ENCODE measurements at places on chromosomes 13 and 19.

DNA sequence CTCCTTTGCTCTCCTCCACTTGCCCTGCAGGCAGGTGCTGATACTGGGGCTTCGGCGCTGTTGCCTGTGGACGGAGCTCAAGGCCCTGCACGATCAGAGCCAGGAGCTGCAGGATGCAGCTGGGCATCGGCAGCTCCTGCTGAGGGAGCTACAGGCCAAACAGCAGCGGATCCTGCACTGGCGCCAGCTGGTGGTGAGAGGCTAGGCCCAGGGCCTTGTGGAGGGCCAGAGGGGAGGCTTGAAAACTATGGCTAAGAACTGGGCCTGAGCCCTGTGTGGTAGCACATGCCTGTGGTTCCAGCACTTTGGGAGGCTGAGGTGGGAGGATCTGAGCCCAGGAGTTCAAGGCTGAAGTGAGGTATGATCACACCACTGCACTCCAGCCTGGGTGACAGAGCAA lies 6.3 kb downstream of the HAUS5 start:
- no peak for DNase-seq

GRCh38 chr13:33205804-33206221 lies 79.7 kb downstream of the STARD13 start:
- no peak for DNase-seq

DNA sequence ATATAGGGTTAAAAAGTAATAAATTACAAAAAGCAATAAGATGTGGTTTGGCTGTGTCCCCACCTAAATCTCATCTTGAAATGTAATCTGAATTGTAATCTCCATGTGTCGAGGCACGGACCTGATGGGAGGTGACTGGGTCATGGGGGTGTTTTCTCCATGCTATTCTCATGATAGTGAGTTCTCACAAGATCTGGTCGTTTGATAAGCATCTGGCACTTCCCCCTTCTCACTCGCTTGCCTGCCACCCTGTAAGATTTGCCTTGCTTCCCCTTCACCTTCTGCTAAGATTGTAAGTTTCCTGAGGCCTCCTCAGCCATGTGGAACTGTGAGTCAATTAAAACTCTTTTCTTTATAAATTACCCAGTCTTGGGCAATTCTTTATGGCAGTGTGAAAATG lies 577.4 kb downstream of the TBC1D4 start:
- DNase-seq: no peak

DNA sequence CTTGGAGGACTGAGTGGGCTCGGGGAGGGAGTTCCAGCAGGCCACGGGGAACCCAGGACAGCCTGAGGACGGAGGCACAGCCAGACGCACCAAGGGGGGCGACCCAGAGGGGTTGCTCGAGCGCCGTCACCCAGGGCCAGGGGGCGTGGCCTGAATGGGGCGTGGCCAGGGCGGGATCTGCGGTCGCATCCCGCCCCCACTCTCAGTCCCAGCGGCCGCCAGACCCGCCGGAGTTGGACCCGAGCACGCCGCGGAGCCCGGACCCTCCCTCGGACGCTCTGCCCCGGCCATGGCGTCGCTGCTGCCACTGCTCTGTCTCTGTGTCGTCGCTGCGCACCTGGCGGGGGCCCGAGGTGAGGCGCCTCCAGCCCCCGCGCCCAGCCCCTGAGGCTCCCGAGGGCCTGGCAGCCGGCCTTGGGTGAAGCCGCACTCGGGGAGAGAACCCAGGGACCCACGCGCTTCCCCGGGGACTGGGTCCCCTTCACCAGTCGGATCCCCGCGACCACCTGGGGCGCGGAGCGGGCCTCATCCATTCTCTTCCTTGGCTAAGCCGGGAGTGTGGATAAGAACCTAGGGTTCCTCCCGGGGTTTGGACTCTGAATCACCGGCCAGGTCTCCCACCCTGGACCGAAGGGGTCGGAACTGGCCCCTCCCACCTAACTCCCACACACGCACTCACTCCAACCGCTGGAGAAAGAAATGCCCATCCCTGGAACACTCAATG lies at the start of gene CILP2:
TSS of gene CILP2 (plus strand) at position 205 of the 724 bp plus-strand sequence. CDS start at position 290, 85 bp downstream.
- DNase-seq: no peak

DNA sequence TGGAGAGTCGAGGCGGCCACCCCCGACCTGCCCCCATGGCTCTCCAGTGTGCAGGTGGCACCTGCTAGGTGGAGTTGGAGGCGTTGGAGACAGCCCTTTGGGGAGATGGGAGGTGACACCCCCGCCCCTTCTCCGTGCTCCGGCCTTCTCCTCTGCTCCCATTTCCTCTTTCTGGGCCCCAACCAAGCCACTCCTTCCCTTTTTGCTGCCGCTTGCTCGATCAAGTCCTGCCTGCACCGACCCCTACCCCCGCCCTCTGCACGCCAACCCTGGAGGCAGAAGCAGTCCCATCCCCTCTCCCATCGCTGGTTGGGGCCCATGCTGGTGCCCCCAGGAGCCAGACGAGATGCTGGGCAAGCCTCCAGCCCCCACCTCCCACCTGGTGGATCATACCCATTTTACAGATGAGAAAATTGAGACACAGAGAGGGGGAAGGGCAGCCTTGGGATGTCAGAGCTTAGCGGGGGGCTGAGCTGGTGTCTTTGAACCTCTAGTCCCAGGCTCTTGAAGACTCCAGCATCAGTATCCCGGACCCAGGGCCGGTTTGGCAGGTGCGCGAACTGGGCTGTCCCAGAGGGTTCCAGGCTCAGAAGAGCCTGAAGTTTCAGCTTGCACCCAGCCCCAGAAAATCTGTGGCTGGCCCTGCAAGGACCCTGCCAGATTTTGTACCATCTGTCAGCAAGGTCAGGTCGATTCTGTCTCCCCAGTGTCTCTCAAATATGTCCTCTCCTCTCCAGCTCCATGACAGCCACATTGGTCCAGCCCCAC lies 10.3 kb downstream of the GNA15 start:
- DNase-seq: no peak
